ENCODE measurements at places on chromosomes 2 and 18. TPM values are rescaled to one million over a fixed set of nuclear protein-coding genes. Genes with fewer than 3 reads are reported as not detected.

DNA sequence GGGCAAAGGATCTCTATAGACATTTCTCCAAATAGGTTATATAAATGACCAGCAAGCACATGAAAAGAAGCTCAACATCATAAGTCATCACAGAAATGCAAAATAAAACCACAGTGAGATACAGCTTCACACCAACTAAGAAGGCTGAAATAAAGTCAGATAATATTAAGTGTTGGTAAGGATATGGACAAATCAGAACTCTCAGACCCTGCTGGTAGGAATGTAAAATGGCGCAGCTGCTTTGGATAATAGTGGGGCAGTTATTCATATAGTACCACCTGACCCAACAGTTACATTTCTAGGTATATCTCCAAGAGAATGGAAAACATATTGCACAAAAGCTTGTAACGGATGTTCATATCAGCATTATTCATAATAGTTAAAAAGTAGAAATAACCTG, 14.0 kb downstream of the EPB41L5 start:
- no peaks in the 10 kb centered on the region for H3K4me1 ChIP-seq
- DNase-seq: no peak
- no peaks in the 10 kb centered on the region for H3K27me3 ChIP-seq
- no peak overlapping the region for H3K27ac ChIP-seq
- no peak overlapping the region for H3K4me3 ChIP-seq

GRCh38 chr2:232576995-232577394, 26.5 kb downstream of the EIF4E2 start:
- H3K27ac ChIP-seq: no peak overlapping the region
- no peaks in the 10 kb centered on the region for H3K27me3 ChIP-seq
- H3K36me3 ChIP-seq: peaks cover 14% of the 10 kb centered on the region
- H3K4me1 ChIP-seq: peaks cover 22% of the 10 kb centered on the region
- no peak overlapping the region for H3K4me3 ChIP-seq
- no peak for DNase-seq

MYL1 gene
- total RNA-seq: not detected

GRCh38 chr2:99858951-99859596, 283.3 kb downstream of the AFF3 start:
- H3K36me3 ChIP-seq: no peaks in the 10 kb centered on the region
- H3K4me3 ChIP-seq: no peak overlapping the region
- no peak overlapping the region for H3K27ac ChIP-seq
- DNase-seq: no peak

DNA sequence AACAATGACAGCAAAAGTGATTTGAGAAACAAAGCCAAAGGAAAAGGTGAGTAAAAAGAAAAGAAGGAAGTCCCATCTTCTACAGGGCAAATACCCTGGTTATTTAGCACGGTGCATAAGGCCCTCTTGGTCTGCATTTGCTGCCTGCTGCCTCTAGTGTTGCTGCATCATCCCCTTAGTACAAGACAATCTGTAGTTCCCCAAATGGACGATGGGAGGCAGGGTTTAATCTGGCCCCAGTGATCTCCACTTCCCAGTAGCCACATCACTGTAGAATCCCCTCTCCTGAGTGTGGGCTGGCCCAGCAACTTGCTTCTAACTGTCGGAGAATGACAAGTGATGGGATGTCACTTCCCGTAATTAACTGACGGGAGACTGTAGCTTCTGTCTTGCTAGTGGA, 85.1 kb downstream of the CTAGE1 start:
- no peak overlapping the region for H3K27ac ChIP-seq
- peaks cover 1% of the 10 kb centered on the region for H3K4me1 ChIP-seq
- no peak overlapping the region for H3K4me3 ChIP-seq

GRCh38 chr2:149645391-149645790, 57.8 kb upstream of the MMADHC start:
- H3K36me3 ChIP-seq: no peaks in the 10 kb centered on the region
- no peaks in the 10 kb centered on the region for H3K4me1 ChIP-seq
- DNase-seq: no peak
- no peak overlapping the region for H3K4me3 ChIP-seq
- H3K27ac ChIP-seq: no peak overlapping the region
- H3K27me3 ChIP-seq: no peaks in the 10 kb centered on the region

GRCh38 chr2:35787302-35788031, 568.1 kb upstream of the CRIM1 start:
- H3K27me3 ChIP-seq: no peaks in the 10 kb centered on the region
- no peak for DNase-seq
- no peaks in the 10 kb centered on the region for H3K36me3 ChIP-seq
- H3K4me1 ChIP-seq: no peaks in the 10 kb centered on the region

GRCh38 chr18:2998644-2999043, 14.3 kb downstream of the LPIN2 start:
- DNase-seq: no peak
- H3K4me3 ChIP-seq: peak overlapping the region; percentile 44
- peak overlapping the region; percentile 84 for H3K27ac ChIP-seq
- H3K4me1 ChIP-seq: peaks cover 60% of the 10 kb centered on the region
- no peaks in the 10 kb centered on the region for H3K27me3 ChIP-seq

DNA sequence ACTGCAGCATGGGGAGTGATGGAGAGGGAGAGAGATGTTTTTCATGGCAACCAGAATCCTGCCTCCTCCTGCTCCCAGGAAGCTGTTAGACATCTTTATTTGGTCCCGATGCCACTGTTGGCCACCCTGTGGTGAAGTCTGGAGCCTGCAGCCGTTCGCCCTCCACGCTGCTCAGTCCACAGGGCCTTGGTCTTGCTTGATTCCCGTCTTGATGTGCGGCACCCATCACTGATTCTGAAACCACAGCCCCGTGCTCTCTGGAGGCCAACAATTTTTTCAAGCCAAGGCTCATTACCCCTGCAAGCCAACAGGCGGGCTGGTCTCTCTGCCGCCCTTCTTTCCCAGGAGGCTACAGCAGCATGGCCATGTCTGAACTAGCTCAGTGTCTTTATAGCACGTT, 24.5 kb downstream of the SIGLEC15 start:
- no peak overlapping the region for H3K27ac ChIP-seq
- peaks cover 11% of the 10 kb centered on the region for H3K36me3 ChIP-seq
- H3K4me3 ChIP-seq: no peak overlapping the region
- no peak for DNase-seq
- no peaks in the 10 kb centered on the region for H3K27me3 ChIP-seq

CIB4 gene
- total RNA-seq: not detected

DES gene
- not detected for total RNA-seq

- H3K36me3 ChIP-seq: peaks cover 7% of the 10 kb centered on the region
- no peaks in the 10 kb centered on the region for H3K27me3 ChIP-seq
- no peak overlapping the region for H3K27ac ChIP-seq
- no peak for DNase-seq
These were observed 3.9 kb upstream of the ETAA1 start for GRCh38 chr2:67393237-67393636.

DNA sequence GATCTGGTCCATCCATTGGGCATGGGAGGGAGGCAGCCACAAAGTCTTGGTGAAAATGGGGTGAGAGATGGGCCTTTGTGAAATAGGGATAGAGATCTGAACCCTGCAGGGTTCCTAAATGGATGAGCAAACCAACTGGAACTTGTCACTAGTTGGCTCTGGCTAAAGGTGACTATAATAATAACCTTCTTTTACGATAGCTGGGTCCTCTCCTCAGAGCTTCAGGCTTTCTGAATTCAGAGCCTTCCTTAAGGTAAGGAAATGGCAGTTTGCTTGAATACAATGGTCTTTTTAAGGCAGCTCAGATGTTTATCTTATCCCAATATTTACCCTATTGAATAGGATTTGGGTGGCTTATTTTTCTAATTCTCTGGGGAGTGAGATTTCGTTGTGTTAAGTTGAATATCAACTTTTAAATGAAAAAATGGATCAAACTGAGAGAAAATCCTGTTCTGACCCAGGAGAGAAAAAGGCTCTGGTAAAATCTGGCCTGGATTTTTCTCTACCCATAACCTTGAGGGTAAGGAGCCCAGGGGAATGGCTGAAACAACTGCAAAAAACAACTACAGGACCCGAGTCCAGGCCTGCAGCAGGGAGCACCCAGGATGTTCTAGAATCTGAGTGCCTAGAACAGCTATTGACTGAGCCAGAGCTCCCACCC, 61.1 kb upstream of the CXCR4 start:
- no peak for DNase-seq
- no peak overlapping the region for H3K4me3 ChIP-seq
- H3K36me3 ChIP-seq: peaks cover 2% of the 10 kb centered on the region
- peaks cover 4% of the 10 kb centered on the region for H3K4me1 ChIP-seq
- no peak overlapping the region for H3K27ac ChIP-seq

DNA sequence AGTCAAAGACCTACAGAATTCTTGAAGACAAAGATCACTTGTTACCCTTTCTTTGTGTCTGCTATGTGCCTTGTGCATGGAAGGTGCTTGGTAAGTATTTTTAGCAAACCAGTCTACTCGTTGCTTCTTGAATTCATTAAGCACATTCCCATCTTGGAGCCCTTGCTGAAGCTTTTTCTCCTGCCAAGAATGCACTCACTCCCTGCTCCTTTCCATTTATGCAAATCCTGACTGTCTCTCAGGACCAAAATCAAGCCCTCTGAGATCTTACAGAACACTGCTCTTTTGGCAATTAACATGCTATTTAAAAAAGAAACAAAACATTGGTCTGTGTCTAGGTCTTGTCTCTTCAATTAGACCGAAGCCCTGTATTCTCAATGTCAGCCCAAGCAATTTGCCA, 75.8 kb downstream of the CLHC1 start:
- peaks cover 6% of the 10 kb centered on the region for H3K4me1 ChIP-seq
- no peak for DNase-seq
- no peaks in the 10 kb centered on the region for H3K36me3 ChIP-seq
- no peak overlapping the region for H3K27ac ChIP-seq
- no peak overlapping the region for H3K4me3 ChIP-seq

DNA sequence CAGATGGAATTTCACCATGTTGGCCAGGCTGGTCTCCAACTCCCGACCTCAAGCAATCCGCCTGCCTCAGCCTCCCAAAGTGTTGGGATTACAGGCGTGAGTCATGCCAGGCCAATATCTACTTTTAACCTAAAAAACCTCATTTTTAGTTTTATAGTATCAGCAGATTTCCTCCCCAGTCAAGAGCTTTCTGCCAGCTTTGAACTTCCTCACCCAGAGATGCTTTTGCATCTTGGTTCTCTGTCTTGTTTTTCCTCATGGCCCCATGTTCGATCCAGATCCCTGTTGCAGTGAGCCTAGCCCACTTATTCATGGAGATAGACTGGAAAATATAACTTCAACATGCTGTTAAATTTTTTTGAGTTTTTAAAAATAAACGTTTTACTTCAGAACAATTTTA, 33.1 kb upstream of the CFAP36 start:
- DNase-seq: no peak
- peaks cover 29% of the 10 kb centered on the region for H3K27me3 ChIP-seq
- no peaks in the 10 kb centered on the region for H3K4me1 ChIP-seq
- no peaks in the 10 kb centered on the region for H3K36me3 ChIP-seq
- H3K4me3 ChIP-seq: no peak overlapping the region

DNA sequence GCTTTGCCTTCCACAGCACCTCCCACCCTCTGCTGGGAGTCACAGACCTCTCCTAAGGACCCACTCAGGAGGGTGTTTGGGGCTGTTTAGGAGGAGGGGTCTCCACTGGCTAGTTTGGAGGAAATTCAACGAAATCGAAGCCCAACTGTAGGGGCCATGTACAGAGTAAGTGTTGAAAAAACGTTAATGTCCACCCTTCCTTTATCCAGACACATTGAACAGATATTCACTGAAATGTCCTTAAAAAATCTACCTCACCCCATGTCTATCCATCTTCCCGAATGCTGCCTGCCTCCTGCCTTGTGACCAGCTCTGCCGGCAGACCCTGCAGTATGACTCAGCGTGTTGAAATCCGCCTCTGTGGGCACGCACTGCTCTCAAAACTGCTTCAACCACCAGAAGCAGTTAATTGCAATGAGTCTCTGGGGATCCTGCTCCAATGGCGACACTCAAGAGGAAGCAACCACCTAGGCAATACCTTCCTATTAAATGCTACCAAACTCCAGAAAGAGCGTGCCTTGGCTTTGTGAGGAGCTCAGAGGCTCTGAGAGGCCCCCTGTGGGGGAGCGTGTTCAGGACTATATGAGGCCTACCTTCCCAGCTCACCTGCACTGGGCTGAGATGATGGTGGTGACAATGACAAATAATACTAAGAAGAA, 61.4 kb upstream of the RTN4 start:
- no peak for DNase-seq
- H3K27ac ChIP-seq: no peak overlapping the region
- peaks cover 2% of the 10 kb centered on the region for H3K4me1 ChIP-seq
- no peaks in the 10 kb centered on the region for H3K27me3 ChIP-seq
- H3K36me3 ChIP-seq: no peaks in the 10 kb centered on the region

GRCh38 chr2:125746321-125747164, 909.4 kb upstream of the GYPC start:
- no peaks in the 10 kb centered on the region for H3K36me3 ChIP-seq
- no peaks in the 10 kb centered on the region for H3K4me1 ChIP-seq
- H3K4me3 ChIP-seq: no peak overlapping the region

Data from activated CD8-positive, alpha-beta memory T cell treated with anti-CD3 and anti-CD28 coated beads, Interleukin-2, amount 10 ng/mL, durations not matched to agents 7 days and 5 days (primary cell).